ENCODE measurements at places on chromosomes 6 and 20.

GRCh38 chr6:91412532-91412931, 825.7 kb upstream of the MAP3K7 start:
- H3K4me1 ChIP-seq: no peaks in the 10 kb centered on the region
- DNase-seq: no peak
- H3K27ac ChIP-seq: no peak overlapping the region
- no peaks in the 10 kb centered on the region for H3K27me3 ChIP-seq
- H3K36me3 ChIP-seq: no peaks in the 10 kb centered on the region
- H3K4me3 ChIP-seq: no peak overlapping the region

DNA sequence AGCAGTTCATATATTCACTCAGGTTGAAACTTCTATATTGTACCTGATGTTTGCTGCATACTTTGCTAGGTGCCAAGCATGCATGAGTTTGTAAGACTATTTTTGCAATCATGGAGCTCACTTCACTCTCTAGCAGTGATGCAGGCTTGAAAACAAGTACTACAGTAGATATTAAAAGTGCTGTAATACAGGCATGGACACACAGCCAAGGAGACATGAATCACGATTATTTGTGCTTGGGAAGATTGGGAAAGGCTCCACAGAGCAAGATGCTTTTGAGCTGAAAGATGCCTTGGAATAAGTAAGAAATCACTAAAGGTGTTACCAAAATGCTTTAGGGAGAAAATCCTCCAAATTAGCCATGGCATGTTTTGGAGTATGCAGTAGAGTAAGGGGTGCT, 427.4 kb downstream of the UTRN start:
- H3K27ac ChIP-seq: no peak overlapping the region
- no peak for DNase-seq
- H3K36me3 ChIP-seq: no peaks in the 10 kb centered on the region

GRCh38 chr6:136609873-136610706, 59.9 kb upstream of the MAP7 start:
- no peak overlapping the region for H3K4me3 ChIP-seq
- no peaks in the 10 kb centered on the region for H3K27me3 ChIP-seq
- no peak for DNase-seq
- H3K4me1 ChIP-seq: no peaks in the 10 kb centered on the region
- no peak overlapping the region for H3K27ac ChIP-seq
- H3K36me3 ChIP-seq: no peaks in the 10 kb centered on the region

GRCh38 chr20:57703013-57703412, 6.8 kb downstream of the PMEPA1 start:
- no peak overlapping the region for H3K27ac ChIP-seq
- H3K27me3 ChIP-seq: no peaks in the 10 kb centered on the region
- no peak for DNase-seq
- H3K4me1 ChIP-seq: no peaks in the 10 kb centered on the region
- no peaks in the 10 kb centered on the region for H3K36me3 ChIP-seq
